Kidney epithelial cell (primary cell): ENCODE measurements at places on chromosomes 6 and 20. TPM values are rescaled to one million over a fixed set of nuclear protein-coding genes. Genes with fewer than 3 reads are reported as not detected.

The CUTA gene
- total RNA-seq: 226 and 227 TPM in 2 replicates

GRCh38 chr20:11453430-11453829, 464.3 kb upstream of the BTBD3 start:
- no peak for DNase-seq

GRCh38 chr20:49979030-49979832, 3.5 kb upstream of the SNAI1 start:
- no peak for DNase-seq

DNA sequence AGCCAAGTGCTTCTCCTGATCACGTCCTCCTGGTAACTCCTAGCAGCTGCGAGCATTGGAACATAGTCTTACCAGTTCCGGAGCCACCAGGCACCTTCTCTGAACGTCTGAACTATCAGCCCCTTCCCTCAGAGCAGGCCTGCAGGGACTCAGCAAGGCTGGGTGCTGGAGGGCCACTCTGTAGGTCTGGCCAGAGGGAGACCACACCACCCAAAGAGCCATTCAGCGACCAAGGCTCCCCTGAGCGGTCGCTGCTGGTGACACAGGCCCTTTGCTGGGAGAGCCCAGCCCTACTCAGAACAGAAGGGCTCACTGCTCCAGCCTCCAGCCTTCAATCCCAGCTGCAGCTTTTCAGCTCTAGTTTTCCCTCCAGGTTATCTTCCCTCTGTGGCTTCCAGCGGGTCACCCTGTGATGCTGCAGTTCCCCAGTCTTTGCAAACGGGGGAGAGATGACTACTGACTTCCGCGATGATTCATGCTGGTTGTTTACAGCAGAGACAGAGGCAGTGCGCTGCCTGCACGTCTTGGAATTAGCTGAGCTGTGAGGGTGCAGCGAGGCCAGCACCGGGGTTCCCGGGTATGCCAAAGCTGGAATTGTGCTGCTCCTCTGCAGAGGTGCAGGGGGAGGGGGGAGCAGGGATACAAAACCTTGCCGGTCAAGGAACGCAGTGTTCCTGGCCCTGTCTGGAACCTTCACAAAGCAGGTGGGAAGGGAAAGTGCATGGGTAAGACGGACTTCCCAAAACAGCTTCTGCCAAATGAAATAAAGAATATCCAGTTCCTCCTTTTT, 161.4 kb downstream of the LY86 start:
- peak; percentile 34 for DNase-seq

DNA sequence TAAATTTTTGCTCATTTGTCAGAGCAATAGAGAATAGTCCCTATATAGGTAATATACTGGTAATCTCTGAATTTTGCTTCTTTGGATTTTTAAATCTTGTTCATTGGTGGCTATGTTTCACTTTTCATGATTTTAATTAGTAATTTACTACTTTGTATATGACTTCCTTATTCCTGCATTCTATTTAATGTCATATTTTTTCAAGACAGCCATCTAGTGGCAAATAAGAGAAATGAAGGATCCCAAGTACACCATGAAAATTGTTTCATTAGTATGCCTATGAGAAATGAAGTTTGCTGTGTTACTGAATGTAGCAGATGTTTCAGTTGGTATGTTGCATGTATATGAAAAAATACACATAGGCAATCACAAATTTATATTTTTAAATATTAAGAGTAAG, 82.4 kb downstream of the ZNF292 start:
- DNase-seq: no peak

- no peak for DNase-seq
Measured at GRCh38 chr20:19995220-19995863, 21.8 kb upstream of the NAA20 start.

DNA sequence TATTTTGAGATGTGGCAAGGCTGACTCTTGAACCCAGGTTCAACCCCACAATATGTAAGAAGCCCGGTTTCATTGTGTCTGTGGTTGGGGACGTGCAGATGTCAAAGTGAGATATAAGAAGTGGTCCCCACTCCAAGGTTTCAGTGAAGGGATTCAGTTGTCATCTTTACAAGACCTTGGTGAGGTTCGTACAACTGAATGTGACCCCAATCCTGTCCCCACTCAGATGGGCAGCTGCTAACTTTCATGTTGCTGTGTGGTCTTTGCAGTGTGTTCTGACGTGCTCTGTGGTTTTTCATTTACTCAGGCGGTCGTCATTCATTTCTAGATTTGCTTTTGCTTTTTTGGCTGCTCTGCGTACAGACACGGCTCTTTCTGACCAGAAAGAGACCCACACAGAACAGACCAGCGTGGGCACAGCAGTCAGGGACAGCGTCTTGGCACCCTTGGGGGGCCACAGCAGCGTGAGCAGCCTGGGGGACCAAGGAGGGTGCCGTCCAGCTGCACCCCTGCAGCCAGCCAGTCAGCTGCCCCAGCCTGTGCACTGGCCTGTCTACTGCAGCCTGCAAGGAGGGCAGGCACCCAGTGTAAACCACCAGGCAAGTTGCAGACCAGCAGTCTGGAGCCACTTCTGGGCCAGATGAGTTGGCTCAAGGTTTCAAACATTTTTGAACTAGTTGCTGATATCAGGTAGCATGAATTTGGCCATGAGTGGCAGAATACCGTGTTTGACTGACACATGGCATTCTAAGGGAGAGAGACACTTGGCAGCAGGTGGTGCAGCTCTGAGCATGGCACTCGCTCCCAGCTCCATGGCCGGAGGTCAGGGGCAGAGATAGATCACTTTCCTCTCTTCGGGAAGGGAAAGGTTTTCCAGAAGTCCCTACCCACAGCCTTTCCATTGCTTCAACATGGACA, 49.4 kb upstream of the IRF4 start:
- DNase-seq: no peak

DNA sequence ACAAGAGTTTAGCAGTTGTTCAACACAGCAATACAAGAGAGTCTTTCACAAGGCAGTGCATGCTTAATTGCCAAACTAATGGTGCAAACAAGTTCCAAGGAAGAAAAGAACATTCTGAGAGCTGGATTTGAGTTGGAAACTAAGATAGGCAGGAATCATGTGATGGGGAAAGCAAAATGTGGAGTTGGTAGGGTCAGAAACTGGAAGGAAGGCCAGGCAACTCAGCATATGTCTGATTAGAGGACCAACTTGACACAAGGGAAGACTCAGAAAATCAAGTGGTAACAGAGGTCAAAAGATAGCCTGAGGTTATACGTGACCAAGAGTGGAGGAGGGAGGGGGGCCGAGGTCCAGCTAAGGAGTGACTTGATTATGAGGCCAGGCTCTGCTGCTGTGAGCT, 117.3 kb downstream of the SMLR1 start:
- no peak for DNase-seq

The ASIP gene
- total RNA-seq: not detected in 2 replicates

GRCh38 chr6:21371676-21372171, 221.8 kb upstream of the SOX4 start:
- no peak for DNase-seq

DNA sequence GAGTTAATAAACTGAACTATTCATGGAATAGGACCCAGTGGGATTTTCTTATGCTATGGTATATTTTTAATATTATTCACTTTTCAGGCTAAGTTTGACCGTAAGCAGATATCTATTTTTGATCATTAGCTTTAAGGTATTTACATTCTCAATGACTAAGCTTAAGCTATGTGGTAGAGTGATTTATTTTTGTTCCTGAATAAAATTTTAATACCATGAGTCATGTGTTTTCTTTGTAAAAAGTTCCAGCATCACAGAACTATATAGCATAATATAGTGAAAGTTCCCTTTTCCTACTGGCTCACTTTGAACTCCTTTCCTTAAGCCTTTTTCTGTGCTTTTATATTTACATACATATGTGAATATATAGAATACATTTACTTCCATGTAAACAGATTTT, 75.8 kb downstream of the BCKDHB start:
- DNase-seq: peak; percentile 25

The CENPW gene
- 4.2 and 5.7 TPM in 2 replicates for total RNA-seq

DNA sequence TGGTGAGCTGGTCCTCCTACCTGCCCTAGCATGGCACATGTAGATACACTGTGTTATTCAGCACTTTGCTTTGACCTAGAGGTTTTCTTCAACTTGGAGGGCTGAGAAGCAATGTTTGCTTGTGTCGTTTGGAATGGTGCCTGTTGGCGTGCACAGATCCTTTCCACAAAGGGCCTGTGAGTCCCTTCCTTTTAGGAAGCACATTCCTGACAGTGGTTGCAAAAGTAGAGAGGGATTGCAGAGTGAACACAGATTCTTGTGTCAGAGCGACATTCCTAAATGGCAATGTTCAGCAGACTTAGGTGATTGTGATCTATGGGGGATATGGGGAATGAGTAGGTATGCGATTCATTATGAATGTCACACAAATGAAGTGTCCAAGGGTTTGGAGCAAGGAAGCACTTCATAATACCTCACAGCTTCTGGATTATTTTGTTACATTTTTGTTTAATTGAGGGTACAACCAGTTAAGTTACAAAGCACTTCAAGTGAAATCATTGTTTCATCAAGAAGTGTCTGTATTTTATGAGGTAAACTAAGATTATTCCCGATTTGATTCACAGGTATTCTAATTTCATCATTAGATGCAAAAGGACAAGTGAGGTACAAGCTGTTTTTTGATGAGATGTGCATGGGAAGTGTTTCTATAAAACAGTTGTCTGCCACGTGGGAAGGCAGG, 713 bp upstream of the RNF144B start:
- no peak for DNase-seq

- DNase-seq: no peak
Measured at GRCh38 chr6:159074876-159075275, 30.1 kb upstream of the TAGAP start.

GRCh38 chr6:2931055-2931454, 27.9 kb upstream of the SERPINB9 start:
- DNase-seq: no peak

GRCh38 chr6:2919401-2919800, 16.3 kb upstream of the SERPINB9 start:
- DNase-seq: no peak

- no peak for DNase-seq
Measured at GRCh38 chr6:73382462-73383113, 12.0 kb upstream of the DDX43 start.

- DNase-seq: no peak
Measured at GRCh38 chr20:40427026-40427425, 262.0 kb downstream of the MAFB start.

The GPR63 gene
- total RNA-seq: 1.5 and 1.8 TPM in 2 replicates

- DNase-seq: no peak
Measured at GRCh38 chr20:51796340-51796739, 6.0 kb downstream of the SALL4 start.

DNA sequence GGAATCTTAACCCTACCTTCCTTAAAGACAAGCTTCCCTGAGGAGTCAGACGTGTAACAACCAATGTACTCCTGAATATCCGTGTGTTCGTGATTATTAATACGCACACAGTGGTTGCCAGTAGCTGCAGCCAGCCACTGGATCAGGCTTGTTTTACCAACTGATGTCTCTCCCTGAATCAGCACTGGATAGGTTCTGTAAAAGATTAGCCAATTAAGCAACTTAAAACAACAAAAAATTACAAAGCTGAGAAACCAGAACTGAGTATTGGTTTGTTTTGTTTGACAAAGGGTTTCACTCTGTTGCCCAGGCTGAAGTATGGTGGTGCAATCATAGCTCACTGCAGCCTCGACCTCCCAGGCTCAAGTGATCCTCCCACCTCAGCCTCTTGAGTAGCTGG, 69.3 kb downstream of the MDN1 start:
- peak; percentile 23 for DNase-seq

The DNMT3B gene
- 7.5 and 9.0 TPM in 2 replicates for total RNA-seq

The CTSZ gene
- 109 and 121 TPM in 2 replicates for total RNA-seq

- no peak for DNase-seq
Measured at GRCh38 chr6:139256087-139256486, 35.7 kb downstream of the TXLNB start.

DNA sequence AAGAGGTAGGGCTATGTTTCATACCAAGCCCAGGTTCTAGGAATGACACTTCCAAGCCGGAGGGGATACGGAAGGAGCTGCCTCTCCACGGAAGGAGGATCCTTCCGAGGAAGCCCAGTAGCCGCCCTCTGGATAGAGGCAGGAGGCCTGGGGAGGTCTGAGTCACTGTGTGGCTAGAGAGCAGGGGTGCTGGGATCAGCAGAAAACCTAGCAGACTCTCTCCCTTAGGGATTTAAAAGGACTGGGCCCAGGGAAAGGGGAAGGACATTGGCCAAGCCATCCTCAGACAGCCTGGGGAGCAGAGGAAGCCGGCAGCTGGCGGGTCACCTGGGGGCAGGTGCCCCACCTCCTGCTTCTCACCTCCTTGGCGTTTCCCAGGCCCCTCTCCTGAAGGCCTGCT, 36.6 kb upstream of the NFATC2 start:
- DNase-seq: no peak

DNA sequence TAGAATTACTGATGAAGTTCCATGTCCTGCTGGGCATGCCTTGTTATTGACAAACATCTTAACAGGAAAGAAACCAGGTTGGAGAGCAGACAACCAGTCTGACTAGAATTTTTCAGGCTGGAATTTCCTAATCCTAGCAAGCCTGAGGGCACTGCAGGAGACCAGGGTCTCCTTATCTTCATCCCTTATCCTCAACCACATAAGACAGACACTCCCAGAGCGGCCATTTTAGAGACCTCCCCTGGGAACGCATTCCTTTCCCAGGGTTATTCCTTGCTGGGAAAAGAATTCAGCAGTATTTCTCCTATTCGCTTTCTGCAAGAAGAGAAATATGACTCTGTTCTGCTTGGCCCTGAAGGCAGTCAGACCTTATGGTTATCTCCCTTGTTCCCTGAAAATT, 803.7 kb downstream of the GRIK2 start:
- DNase-seq: no peak

- no peak for DNase-seq
Measured at GRCh38 chr20:36585410-36586125, 12.2 kb downstream of the TGIF2 start.

DNA sequence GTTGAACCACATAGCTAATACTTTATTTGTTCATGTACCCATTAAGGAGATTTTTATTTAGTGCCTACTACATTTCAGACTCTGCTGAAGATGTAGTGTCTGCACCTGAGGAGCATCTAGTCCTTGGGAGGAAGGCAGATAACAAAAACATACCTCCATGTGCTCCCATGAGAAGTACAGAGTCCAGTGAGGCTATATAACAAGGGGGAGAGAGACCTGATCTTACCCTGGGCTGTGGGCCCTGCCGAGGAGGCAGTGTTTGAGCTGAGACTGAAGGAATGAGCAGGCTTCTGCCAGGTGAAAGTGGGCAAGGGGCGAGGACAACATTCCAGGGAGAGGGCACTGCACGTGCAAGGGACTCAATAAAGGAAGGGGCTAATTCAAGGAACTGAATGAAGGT, 12.1 kb downstream of the MANBAL start:
- DNase-seq: no peak

The HLA-DQA1 gene
- 0.21 TPM in 2 replicates for total RNA-seq

GRCh38 chr6:158324136-158324535, 11.9 kb downstream of the TULP4 start:
- no peak for DNase-seq

- DNase-seq: no peak
Measured at GRCh38 chr20:32621071-32621890, 36.1 kb upstream of the NOL4L start.

GRCh38 chr6:13281686-13282085, 46.7 kb downstream of the TBC1D7 start:
- DNase-seq: no peak
